ENCODE measurements at places on chromosomes 2 and 18.

DNA sequence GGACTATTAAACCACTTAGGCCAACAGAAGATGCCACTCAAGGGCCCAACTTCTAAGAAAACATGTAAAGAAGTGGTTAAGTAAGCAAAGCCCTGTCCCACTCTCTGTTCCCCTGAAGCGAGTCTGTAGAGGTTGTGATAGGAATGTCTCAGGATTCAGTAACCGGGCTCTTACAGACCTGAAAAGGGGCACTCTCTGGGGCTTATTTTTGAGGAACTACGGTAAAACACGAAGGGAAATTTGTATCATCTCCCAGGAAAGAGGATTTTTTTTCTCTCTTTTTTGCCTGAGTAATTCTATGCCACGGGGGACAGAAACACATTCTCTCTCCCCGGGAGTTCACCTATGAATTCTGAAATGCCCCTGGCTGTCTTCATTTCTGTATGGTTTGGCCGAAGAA is 77.4 kb downstream of the VIT start:
- no peak for DNase-seq

GRCh38 chr2:230640540-230641011 is 72.1 kb upstream of the CAB39 start:
- DNase-seq: no peak

- peak; percentile 26 for DNase-seq
Observed at GRCh38 chr2:158460632-158461297, 4.0 kb downstream of the PKP4 start.

GRCh38 chr2:204261846-204262245 is 283.4 kb upstream of the PARD3B start:
- no peak for DNase-seq

- no peak for DNase-seq
Observed at GRCh38 chr18:63317556-63317946, 2.0 kb downstream of the BCL2 start.

DNA sequence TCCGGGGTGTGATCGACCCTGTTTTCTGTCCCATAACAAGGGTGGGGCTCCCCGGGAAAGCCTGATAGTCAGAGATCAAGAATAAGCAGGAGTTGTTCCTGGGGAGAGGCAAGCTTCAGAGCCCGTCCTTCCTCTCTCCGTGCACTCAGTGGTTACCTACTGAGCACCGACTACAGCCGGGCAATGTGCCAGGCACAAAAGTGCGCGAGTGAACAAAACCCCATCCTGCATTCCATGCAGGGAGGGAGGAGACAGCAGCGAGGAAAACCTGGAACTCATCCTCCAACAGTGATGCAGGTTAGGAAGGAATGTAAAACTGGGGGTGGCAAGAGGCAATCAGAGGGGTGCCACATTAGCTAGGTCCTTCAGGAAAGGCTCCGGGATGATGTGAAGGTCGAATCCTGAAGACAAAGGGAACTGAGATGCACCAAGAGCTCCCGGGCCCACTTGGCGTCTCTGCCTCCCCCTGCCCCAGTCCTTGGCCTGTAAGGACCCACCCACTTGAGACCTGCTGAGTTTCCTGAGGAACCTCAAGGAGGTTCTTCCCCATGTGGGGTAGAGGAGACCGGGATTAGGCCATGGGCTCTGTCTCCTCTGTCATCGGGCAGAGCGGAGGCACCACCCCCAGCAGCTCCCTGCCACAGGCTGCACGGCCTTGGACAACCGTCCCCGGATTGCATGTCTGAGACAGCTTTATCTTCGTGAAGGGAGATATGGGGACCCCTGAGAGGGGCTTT is 198.2 kb downstream of the NDUFA10 start:
- DNase-seq: no peak

GRCh38 chr2:238995634-238996033 is 147.7 kb downstream of the TWIST2 start:
- DNase-seq: no peak

DNA sequence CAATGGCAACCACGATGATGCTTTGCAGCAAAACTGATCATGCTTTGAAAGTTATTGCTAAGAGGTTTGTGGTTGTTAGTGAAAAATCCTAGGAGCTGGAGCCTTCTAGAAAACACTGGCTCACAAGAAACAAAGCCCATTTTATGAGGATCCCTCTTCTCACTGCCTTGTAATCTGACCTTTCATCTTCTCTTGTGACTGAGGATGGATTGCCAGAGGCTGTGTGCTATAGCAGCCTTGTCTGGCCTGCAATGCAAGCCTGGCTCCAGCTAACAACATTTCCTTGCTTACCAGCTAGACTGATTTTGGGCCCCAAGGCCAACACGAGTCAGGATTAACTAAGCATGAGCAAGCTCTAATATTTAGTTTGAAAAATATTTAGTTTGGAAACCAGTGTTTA is 13.1 kb downstream of the PIEZO2 start:
- DNase-seq: no peak

DNA sequence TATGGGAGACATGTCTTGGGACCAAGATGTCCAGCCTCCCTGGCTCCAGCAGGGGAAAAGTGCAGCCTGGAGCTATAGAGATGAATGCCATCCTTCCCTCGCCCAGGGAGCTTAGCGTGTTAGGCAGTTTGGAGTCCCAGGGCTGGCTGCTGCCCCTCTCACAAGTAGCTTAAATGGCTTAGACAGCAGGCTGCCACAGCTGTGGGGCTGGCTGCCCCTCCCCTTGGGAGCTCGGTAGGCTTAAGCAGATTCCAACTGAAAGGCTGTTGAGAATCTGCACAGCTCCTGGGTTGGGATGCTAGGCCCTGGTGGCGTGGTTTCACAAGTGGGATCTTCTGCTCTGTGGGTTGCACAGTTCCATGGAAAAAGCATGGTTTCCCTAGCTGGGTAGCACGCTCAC is 940.5 kb upstream of the DDX18 start:
- DNase-seq: no peak

DNA sequence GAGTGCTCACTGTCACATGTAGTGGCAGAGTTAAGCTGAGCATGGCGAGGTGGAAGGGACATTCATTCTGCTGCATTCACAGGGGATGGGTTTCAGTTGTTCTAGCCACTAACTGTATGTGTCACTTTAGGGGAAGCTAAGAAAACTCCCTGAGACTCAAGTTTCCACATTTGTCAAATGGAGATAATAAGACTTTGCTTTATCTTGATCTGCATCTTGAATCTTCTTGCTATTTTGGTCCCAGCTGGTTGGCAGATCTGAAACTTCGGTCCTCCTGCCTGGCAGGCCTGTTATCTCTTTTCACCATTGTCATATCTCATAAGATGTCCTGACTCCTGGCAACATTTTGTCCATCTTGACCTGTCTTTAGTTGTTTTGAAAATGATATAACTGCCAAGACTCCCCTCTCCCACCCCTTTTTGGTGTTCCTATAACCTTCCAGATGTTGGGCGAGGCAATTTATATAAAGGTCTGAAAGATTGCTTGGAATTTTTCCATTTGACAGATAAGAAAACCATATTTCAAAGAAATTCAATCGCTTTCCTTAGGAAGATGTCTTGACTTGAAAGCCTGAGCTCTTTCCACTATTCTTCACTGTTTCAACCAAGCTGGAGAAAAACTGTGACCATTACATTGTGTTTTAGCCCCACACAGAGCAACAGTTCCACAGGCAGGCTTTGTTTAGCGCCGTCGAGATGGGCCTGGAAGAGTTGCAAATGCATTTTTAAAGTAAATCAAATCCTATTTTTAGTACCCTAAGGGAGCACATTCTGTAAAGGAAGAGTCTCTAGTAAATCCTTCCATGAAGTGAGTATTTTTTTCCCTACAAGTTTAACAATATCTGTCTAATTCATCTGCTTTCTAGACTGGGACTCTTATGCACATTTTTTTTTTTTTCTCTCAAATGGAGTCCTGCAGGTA is 33.4 kb downstream of the MYCN start:
- DNase-seq: peak; percentile 62

DNA sequence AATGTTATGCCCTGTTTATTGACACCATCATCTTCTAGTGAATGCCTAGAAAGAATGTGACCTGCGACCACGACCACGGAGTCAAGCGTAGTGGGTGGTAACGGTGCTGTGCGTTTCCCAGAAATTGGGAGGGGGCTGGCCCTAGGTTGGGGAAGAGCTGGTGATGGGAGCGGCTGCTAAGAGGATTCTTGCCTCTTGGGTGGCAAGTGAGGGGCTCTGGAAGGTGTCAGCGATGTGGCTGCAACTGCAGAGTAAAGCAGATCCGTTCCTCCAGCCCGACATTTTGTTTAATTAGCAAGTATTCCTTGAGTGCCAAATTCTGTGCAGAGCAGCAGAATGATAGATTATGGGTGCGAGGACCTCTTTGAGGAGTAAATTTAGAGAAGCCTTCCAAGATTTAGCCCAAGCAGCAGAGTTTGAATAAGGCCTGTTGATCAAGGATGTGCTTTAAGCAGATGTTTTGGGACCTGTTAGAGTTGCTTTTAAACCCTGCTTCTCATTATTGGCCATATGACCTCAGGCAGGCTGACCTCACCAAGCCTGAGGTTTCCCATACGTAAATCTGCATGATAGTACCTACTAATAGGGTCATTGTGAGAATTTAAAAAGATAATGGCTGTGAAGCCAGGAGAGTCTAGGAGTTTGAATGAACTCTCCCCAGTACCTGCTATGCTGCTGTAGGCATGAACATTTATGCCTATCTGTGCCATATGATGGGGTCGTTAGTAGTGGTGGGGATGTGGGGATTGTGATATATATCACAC is 287.7 kb downstream of the PTGR3 start:
- no peak for DNase-seq

DNA sequence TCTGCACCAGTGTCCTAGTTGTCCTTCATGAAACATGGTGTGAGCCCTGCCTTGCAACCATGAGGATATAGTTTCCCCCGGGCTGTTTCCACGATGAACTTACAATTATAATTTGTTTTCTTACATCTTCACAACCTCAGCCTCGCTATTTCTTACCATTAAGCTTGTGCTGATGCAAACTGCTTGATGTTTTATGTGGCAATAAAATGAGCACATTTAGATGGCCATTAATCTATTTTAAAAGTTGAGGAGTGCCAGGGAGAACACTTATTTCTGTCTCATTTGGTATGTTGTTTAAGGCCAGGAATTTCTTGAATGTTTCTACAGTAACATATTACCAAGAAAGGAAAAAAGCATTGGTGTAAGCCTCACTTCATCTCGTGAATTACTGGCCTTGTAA is 214.5 kb upstream of the SLC8A1 start:
- DNase-seq: no peak

GRCh38 chr2:12767541-12767940 is 50.8 kb downstream of the TRIB2 start:
- DNase-seq: no peak

- DNase-seq: no peak
Observed at GRCh38 chr2:71555798-71556454, 102.6 kb downstream of the DYSF start.

DNA sequence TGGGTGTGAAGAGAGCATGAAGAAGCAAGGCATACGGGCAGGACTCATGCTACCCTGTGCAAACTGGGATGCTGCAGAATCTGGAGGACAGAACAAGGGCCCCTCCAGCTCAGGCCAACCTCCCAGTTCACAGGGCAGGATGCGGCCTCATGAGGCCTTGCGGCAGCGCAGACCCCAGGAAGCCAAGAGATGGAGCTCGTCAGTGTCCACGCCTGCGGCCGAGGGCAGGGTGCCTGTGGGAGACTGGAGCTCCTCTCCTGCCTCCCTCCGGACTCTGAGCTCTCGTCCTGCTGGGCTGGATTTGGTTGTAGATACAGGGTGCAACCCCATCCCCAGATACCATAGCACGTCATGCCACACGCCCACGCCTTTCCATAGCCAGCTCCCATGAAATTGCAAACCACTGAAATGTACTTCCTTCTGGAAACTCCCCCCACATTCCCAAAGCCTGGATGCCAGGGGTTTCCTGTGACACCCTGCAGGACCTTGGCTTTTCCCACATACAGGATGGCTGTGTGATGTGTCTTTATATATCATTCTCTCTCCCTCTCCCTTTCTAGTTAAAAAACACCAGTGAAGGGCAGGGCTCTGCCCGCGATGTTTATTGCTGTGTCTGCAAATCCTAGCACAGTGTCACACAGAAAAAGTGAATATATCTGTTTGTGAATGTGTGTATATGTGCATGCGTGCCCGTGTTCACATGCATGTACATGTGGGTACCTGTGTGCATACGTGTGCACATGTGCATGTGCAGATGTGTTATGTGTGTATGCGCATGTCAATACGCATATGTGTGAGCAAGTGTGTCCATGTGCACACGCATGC is 12.3 kb upstream of the SNTG2 start:
- no peak for DNase-seq

GRCh38 chr2:192087398-192087958 is 107.3 kb downstream of the TMEFF2 start:
- no peak for DNase-seq

- DNase-seq: no peak
Observed at GRCh38 chr2:156385242-156385641, 50.9 kb upstream of the GPD2 start.

DNA sequence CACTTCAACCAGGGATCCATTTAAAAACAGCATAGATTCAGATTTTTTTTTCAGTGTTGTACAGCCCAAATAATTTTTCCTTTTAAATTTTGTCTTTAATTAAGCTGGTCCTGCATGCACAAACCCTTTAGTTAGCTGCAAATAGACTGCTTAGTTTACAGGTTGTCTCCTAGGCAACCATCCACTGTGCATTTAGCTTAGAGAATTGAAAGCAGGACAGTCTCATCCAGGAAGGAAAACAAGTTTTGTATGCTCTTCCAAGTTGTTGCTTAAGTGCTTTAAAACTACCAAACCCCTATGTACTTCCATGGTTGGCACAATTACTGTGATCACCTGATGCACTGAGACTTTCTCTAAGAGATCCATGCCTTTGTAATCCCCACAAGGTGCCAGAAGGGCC is at the start of gene MAP3K19:
TSS of gene MAP3K19 (minus strand) at position 148 of the 400 bp plus-strand sequence. CDS start 22,800 bp downstream, outside the sequence.
- no peak for DNase-seq

DNA sequence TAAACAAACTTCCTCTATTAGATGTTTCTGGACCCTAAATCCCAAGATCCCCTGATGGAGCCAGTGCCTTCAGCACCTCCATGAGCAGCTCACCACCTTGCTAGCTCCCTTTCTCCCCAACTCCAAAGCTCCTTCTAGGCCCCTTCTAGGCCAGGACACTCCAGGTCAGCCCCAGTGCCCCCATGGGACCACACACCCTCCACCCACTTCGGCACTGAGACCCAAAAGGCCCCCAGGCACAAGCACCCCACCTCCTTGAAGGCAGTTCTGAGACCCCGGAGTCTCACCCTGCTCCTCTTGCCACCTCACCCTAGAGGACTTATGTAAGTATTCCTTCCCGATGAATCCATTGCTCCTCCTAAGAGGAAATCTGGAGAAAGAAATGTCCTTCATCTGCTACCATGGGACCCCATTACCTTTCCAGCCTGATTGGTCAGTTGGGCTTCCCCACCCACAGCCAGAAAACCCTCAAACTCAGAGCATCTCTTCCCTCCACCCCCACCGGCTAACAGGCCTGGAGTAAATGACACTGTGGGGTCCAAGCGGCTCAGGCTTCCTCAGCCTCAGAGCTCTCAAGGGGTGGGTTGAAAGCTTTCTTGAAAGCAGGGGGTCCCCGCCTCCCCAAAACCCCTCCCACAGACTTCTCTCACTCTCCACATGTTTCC is 9.8 kb upstream of the ARMC9 start:
- DNase-seq: no peak

DNA sequence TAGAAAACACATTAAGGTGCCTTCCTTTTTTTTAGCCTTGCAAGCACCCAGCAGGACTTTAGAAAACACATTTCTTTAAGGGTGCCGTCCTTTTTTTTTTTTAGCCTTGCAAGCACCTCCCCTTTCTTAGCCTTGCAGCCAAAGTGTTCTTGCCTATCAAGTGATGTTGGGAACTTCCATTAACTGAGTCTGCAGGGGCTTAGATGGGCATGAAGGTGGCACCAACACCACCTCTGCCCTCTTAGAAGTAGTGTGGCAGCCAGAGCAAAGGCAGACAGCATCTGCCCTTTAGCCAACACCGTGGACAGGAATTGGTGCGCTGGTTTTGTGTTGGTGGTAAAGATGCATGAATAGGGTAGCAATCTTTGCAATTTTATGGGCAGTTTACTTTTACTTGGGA is 211.6 kb upstream of the SP5 start:
- no peak for DNase-seq

All from hematopoietic multipotent progenitor cell treated with erythropoietin and hydrocortisone succinate and interleukin-3 and kit ligand, for 4 days (in vitro differentiated cells).